ENCODE measurements at places on chromosomes 1 and 21. TPM values are rescaled to one million over a fixed set of nuclear protein-coding genes. Genes with fewer than 3 reads are reported as not detected.

OR2L13 gene
- not detected for total RNA-seq

PTAFR gene
- 1.1 TPM for total RNA-seq

DNA sequence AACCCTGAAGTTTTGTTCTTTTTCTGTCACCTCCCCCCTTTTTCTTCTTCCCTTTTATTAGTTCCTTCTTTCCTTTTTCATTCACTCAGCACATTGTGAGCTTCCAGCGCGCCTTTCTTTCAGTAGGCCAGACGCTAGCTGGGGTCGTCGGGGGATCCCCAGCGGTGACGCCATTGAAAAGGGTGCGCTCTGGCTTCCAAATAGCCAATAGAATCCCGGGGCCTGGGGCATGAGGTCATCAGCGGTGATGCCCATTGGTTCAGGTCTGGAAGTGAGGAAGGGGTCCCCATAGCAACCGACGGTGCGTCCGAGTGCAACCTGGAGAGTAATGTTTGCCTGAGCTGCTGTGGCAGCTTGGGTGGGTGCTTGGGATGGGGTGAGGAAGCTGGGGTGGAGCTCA lies 6.9 kb upstream of the EFNA3 start:
- peaks cover 5% of the 10 kb centered on the region for H3K27me3 ChIP-seq
- DNase-seq: no peak
- H3K4me1 ChIP-seq: peaks cover 32% of the 10 kb centered on the region

DNA sequence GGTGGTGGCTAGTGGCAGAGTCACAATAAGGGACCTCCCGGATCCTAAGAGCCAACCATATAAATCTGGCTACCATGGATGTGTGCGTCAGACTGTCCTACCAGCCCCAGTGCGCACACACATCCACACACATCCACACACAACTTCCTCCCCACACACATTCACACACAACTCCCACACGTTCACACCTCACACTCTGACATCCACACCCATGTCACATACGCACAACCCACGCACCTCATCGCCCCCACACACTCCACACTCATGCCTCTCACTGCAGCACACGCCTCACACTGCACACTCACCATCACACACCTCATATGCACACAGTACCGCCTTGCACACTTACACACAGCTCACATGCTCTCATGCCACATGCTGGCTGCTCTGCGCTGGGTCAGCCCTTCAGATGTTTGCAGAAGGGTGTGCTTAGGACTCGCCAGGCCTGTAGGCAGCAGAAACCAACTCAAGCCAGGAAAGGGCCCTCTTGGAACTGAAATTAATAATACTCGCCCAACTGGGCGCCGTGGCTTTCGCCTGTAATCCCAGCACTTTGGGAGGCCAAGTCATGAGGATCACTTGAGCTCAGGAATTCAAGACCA lies 3.0 kb downstream of the LDLRAD2 start:
- no peak for DNase-seq
- no peak overlapping the region for H3K27ac ChIP-seq
- H3K4me1 ChIP-seq: peaks cover 13% of the 10 kb centered on the region
- H3K4me3 ChIP-seq: peak overlapping the region; percentile 62
- no peaks in the 10 kb centered on the region for H3K36me3 ChIP-seq
- peaks cover 19% of the 10 kb centered on the region for H3K27me3 ChIP-seq

DNA sequence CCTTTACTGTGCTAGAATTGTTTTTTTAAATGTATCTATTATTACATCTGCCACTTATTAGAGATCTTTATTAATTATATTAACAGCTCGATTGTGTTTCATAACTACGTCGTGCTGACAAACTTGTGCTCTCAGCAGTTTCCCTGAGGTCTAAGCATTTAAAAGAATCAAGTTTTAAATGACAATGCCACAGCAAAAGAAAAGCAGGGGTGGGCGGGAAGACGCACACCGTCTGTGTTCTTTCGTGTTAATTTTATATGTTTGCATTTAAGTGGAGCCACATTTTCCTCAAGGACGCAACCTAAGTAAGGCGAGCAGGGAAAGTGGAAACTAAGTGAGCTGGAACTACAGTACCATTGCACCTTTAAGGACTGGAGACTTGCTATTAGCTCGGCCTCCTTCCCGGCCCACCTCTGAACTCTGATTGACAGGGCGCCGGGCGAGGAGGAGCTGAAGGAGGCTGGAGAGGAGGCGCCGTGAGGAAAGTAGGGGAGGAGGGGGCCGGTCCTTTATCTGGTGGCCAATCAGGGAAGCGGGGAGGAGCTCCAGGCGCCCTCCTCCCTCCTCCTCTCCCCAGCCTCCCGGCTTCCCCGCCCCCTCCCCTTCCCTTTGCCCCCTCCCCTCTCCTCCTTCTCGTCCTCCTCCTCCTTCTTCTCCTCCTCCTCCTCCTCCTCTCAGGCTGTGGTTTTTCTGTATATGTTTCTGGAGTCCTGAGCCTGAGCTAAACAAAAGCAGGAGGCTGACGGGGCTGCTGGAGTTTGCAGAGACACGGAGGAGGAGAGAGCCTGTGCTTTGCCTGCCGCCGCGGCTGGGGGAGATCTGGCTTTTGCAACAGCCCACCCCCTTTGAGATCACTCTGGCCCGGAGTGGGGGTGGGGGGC lies at the start of gene PBX1:
Gene PBX1, plus strand, starts transcription at position 724 of the 881 bp plus-strand sequence.
- H3K36me3 ChIP-seq: no peaks in the 10 kb centered on the region
- peaks cover 30% of the 10 kb centered on the region for H3K27me3 ChIP-seq
- H3K27ac ChIP-seq: no peak within 1 kb of the TSS
- H3K4me3 ChIP-seq: peak within 1 kb of the TSS; percentile 71
- peaks cover 4% of the 10 kb centered on the region for H3K4me1 ChIP-seq
- DNase-seq: peak; percentile 67

- DNase-seq: no peak
- H3K27ac ChIP-seq: no peak overlapping the region
- no peaks in the 10 kb centered on the region for H3K4me1 ChIP-seq
- no peaks in the 10 kb centered on the region for H3K27me3 ChIP-seq
Observed at GRCh38 chr1:7805460-7805859, 21.4 kb downstream of the PER3 start.

DNA sequence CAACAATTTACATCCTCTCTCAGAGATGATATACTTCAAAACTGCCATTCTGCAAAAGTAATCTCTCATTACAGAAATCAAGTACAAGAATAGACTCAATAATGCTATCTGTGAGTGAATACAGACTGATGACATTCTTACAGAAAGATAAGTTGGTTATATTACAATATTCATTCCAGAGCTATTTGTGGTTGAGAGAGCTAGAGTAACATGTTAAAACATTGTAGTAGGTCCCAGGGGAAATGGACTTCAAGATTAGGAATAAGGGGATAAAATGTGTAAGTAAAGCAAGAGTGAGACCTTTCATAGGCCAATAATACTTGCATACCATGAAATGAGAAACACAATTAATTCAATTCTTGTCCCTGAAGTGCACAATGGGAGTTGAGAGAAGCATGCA lies 1.5 kb downstream of the F13B start:
- H3K4me1 ChIP-seq: no peaks in the 10 kb centered on the region
- H3K27ac ChIP-seq: no peak overlapping the region
- no peak for DNase-seq
- peaks cover 11% of the 10 kb centered on the region for H3K27me3 ChIP-seq
- no peak overlapping the region for H3K4me3 ChIP-seq

DNA sequence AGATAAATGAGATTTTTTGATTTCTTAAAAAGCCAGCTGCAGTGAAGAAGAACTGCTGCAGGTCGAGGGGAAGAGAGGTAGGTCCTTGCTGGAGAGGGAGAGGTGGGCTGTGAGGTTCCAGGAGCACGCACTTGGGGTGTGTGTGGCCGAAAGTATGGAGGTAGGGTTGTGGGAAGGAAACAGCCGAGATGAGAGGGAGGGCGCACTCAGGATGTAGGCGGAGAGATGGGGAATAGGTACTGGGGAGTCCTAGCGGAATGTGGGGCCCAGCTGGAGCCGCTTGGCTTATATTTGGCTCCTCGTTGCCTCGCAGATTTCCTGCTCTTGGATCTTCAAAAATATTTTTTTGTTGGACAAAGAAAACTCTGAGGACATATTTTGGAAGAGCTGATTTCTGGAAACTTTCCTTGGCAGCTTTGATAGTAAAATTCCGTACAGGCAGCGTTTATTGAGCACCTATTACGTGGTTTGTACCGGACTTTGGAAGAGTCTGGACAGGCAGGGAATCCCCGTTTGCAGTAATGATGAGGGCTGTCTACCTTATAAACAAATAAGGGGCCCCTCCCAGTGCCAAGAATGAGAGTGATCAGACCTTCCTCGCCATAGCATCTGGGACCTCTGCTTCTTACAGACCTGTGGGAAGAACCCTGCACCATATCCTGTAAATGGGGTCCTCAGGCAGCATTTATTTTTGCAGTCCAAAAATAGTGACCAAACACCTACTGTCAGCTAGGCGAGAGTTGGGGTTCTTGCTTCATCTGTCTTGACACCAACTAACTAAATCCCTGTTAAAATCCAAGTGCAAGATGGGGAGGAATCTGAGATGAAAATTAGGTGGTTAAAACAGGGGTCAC lies 1.5 kb downstream of the LRRC8D start:
- peaks cover 5% of the 10 kb centered on the region for H3K36me3 ChIP-seq
- no peaks in the 10 kb centered on the region for H3K27me3 ChIP-seq
- peak overlapping the region; percentile 84 for H3K27ac ChIP-seq
- peaks cover 28% of the 10 kb centered on the region for H3K4me1 ChIP-seq

DNA sequence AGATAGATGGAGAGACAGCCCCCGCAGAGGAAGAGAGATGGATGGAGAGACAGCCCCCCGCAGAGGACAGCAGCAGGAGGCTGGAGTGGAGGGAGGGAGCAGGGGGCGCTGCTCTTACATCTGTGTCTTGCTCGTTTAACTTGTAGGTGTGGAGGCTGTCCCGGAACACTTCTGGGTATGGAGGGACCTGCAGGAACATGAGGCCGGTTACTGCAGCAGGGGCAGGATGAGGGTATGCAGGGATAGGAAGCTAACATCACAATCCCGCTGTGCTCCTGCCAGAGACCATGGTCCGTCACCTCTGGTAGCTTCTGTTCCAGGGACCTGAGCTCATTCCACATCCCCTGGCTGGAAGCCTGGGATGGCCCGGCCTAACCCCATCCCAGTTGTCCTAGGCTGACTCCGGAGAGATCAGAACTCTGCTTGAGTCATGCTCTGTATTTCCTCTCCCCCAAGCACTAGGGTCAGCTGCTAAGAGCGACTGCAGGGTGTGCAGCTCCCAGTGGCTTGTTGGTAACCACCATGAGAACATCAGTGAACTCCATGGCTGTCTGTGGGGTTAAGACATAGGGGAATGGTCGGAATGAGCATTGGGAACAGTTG lies 36.7 kb upstream of the GOLT1A start:
- H3K4me3 ChIP-seq: no peak overlapping the region
- no peak overlapping the region for H3K27ac ChIP-seq
- H3K27me3 ChIP-seq: no peaks in the 10 kb centered on the region
- no peaks in the 10 kb centered on the region for H3K36me3 ChIP-seq

- H3K36me3 ChIP-seq: no peaks in the 10 kb centered on the region
- H3K27ac ChIP-seq: no peak overlapping the region
- H3K4me3 ChIP-seq: no peak overlapping the region
- DNase-seq: no peak
- peaks cover 3% of the 10 kb centered on the region for H3K27me3 ChIP-seq
- H3K4me1 ChIP-seq: no peaks in the 10 kb centered on the region
Observed at GRCh38 chr1:14825396-14825795, 226.9 kb downstream of the KAZN start.

DNA sequence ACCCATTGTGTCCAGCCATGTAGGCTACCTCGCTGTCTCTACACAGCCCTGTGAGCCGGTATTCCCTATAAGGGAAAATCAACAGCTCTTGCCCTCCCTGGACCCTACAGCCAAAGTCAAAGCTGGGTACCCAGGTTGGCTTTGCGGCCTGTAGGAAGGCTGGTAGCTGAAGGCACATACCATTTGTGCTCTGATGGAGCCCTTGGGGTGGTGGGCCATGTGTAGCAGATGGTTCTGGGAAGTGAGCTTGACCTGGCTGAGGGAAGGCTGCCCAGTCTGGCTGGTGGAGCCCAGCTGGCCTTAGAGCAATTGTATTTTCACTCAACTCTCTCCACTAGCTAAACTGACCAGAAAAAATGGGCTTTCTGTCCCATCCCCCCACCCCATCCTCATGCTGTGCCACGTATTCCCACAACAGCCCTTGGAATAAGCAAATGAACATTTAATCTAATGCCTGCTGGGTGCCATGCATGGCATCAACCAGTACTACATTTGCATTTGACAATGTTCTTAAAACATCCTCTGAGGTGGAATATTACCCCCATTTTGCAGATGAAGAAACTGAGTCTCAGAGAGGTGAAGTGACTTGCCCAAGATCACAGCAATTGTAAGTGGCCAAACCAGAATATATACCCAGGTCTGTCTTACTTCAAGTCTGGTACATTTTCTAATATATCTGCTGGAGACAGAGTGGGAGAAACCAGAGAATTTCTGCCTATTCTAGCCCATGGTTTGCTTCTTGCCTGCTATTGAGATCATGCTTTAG lies 56.8 kb downstream of the NDUFS5 start:
- peaks cover 5% of the 10 kb centered on the region for H3K4me1 ChIP-seq
- no peak overlapping the region for H3K4me3 ChIP-seq
- H3K27me3 ChIP-seq: peaks cover 47% of the 10 kb centered on the region
- DNase-seq: no peak
- no peaks in the 10 kb centered on the region for H3K36me3 ChIP-seq

DNA sequence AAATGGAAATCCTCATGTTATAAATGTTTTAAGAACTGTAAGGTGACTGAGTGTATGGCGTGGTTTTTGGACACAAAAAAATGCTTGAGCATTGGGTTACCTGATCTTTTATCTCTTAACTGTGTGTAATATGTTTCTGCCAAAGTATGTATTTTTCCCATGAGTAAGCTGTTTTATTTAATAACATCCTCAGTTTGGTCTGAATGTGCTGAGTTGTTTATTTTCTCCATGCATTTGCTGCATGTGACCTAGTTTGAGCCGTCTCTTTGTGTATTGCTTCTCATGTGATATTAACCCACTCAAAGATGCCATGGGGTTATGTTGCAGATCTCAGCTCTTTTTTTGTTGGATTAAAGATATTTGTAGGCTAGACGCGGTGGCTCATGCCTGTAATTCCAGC lies 6.1 kb upstream of the LYPLA2 start:
- no peaks in the 10 kb centered on the region for H3K27me3 ChIP-seq
- peaks cover 8% of the 10 kb centered on the region for H3K4me1 ChIP-seq
- H3K36me3 ChIP-seq: peaks cover 30% of the 10 kb centered on the region
- DNase-seq: no peak

DNA sequence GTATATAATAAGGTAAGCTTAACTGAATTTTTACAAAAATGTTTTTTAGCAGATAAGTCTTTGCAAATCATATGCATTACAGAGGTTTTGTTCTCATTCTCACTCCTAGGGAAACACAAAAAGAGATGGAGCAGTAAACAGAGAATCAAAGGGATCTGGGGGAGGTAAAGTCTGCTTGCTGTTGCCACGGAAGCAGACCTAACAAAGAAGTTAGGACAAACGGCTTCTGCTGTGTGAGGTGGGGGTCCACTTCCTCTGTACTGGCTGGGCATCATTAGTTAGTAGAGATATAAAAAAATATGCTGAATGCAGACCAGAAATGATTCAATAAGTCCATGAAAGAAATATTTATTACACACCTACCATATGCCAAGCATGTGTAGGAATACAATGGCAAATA lies 34.2 kb downstream of the GJA5 start:
- H3K4me3 ChIP-seq: no peak overlapping the region
- H3K27me3 ChIP-seq: peaks cover 30% of the 10 kb centered on the region
- no peak for DNase-seq
- H3K4me1 ChIP-seq: peaks cover 3% of the 10 kb centered on the region
- H3K36me3 ChIP-seq: no peaks in the 10 kb centered on the region
- H3K27ac ChIP-seq: no peak overlapping the region

Data from activated naive CD8-positive, alpha-beta T cell treated with anti-CD3 and anti-CD28 coated beads, Interleukin-2, amount 10 ng/mL, durations not matched to agents 7 days and 5 days (primary cell).